ENCODE measurements at places on chromosomes 1 and 21. TPM values are rescaled to one million over a fixed set of nuclear protein-coding genes. Genes with fewer than 3 reads are reported as not detected.
A peak's percentile ranks its signal among the peaks of the same experiment; 100 is the strongest.

PGBD5 gene
- 54.5 TPM for total RNA-seq

DNA sequence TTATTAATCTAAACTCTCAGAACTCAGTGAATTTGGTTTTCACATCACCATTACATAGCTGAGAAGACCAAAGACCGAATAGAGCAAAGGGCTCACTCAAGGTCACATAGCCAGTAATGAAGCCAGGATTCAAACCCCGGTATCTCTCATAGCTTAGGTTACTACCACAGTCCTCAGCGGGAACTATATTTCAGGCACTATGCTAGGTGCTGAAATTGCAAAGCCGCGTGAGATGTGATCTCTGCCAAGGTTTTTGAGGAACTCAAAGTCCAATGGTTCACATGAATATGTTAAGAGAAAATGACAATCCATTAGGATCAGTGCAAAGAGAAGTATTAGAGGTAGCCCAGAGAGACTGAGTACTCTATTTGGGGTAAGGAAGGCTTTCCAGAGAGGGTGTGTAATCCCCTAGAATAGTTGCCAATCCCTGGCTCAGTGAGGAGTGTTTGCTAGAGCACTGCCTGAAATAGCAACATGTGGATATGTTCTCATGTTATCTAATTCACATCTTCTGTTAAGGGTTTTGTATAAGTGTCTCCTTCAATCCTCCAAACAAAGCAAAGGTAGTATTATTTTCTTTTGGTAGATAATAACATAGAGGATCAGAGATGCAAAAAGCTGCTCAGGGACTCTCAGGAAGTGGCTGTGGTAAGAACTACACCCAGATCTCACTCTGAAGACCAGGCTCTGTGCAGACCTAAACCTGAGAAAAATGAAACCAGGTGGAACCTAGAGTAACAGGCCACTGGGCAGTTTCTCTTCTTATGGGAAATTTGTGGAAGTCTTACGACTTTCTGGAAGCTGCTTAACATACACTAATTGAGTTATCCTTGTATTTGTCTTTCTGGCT lies 93.1 kb upstream of the C8B start:
- no peak for DNase-seq

ALX3 gene
- total RNA-seq, result not detected

GRCh38 chr1:109761227-109762038 lies 2.3 kb downstream of the EPS8L3 start:
- no peak for DNase-seq

- DNase-seq, result no peak
Measured at GRCh38 chr1:41642922-41643821, 158.7 kb upstream of the EDN2 start.

- no peak for DNase-seq
Measured at GRCh38 chr1:158600735-158601134, 4.3 kb upstream of the OR10Z1 start.

GRCh38 chr1:11670747-11671146 lies 6.7 kb downstream of the FBXO6 start:
- DNase-seq, result no peak

GRCh38 chr1:152457071-152457470 lies 43.0 kb upstream of the CRNN start:
- no peak for DNase-seq

DNA sequence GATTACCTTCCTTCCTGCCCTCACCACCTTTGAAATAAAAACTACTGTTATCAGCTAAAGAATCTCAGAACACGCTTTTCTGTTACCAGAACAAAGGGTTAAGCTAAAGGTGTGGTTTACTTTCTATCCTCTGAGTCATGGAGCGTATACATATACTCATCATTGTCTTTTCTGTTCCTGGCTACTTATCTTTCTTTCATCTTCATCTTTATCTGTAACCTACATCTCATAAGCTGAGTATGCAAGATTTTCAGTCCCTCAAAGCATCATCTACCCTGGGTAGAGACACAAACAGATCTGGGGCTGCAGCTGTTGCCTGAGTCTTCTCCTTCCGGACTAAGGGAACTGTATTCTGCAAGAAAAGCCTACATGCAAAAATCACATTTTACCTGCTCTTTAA lies 75.6 kb downstream of the LMO4 start:
- DNase-seq, result no peak

- peak; percentile 74 for DNase-seq
Measured at GRCh38 chr1:168081373-168082007, 55.2 kb downstream of the GPR161 start.

GNPAT gene
- total RNA-seq, result 51.7 TPM

GRCh38 chr1:70674941-70675685 lies 264.0 kb downstream of the CTH start:
- peak; percentile 15 for DNase-seq

- DNase-seq, result no peak
Measured at GRCh38 chr1:58966103-58966916, 182.5 kb upstream of the JUN start.
